ENCODE measurements at places on chromosomes 2 and 18.

GRCh38 chr2:168536925-168537466 lies 80.9 kb downstream of the CERS6 start:
- DNase-seq, result no peak

- no peak for DNase-seq
Measured at GRCh38 chr2:237160271-237160919, 74.7 kb downstream of the COPS8 start.

DNA sequence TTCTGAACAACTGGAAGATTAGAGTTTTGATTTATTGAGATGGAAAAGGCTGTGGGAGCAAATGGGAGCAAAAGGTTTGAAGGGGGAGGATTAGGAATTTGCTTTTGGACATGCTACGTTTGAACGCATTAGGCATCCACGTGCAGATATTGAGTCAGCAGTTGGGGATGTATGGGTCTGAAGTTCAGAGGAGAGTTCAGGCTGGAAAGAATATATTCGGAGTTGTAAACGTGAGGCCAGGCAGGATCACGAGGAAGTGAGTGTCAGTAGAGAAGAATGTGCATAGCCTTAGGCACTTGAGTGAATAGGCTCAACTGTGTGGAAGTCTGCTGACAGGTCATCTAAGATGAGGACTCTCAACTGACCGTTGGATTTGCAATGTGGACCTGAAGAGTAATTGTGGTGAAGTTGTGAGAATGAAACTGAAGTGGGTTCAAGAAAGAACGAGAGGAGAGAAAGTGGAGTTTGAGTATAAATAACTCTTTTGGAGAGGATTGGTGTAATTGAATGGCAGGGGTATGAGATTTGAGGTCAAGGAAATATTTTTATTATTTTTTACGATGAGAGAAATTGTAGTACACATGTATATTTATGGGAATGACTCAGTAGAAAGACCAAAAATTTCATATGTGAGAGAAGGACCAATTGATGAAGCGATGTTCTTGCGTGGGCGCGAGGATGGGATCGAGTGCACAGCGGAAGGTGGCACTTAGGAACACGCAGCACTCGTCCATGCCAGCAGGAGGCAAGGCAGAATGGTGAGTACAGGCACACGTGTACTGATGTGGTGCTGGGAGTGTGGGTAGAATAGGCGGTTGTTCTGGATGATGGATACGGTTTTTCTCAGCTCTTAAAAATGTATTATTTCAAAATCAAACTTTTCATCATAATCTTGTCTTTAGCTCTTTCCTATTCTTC lies 40.5 kb upstream of the POLE4 start:
- DNase-seq, result peak; percentile 88

DNA sequence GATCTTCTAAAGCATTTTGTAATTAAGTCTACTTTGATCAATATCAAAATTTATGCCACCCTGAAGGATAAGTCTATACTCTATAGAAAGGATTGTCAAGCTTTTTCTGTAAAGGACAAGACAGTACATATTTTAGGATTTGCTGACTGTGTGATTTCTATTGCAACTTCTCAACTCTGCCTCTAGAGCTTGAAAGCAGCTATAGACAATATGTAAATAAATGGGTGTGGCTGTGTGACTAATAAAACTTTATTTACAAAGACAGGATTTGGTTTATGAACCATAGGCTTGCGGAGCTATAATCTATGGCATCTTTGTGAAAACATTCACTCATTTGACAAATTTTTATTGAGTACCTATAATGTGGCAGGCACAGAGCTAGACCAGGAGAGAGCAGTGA lies 18.4 kb downstream of the UPP2 start:
- no peak for DNase-seq

GRCh38 chr2:58876126-58876525 lies 635.0 kb upstream of the FANCL start:
- no peak for DNase-seq

DNA sequence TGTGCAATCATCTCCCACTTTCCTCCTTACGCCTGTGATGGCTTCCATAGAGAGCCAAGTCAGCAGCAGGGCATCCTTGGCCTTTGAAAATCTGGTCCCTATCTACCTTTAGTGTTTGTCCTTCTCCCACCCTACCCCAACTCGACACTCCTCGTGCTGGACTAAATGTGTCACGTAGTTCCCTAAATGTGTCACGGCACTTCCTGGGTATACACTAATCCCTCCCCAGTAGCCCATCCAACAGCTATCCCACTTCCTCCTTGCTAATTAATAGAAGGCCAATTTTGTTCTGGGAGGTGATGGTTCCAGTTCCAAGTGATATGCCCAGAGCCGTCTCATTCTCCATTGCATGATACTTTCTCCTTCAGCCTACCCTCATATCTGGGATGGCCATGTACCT lies 36.5 kb upstream of the ZFP36L2 start:
- DNase-seq, result no peak

GRCh38 chr2:213147538-213147937 lies 3.9 kb downstream of the IKZF2 start:
- no peak for DNase-seq

DNA sequence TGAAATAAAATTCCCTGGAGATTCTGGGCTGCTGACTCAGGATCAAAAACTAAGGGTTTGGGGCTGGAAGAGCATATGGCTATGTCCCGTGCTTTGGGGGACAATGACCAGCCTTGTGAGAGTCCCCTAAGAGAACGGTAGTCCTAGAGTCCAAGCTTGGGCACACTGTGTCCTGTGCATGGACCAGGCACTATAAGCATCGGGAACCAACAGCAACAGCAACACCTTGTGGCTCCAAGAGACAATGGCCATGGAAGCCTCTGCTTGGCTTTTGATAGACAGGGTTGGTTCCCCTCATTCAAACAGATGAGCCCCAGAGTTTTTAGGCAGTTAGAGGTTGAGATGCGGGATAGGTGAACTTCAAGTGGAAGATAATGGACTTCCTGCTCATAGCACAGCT lies 294.4 kb upstream of the CHAC2 start:
- no peak for DNase-seq

DNA sequence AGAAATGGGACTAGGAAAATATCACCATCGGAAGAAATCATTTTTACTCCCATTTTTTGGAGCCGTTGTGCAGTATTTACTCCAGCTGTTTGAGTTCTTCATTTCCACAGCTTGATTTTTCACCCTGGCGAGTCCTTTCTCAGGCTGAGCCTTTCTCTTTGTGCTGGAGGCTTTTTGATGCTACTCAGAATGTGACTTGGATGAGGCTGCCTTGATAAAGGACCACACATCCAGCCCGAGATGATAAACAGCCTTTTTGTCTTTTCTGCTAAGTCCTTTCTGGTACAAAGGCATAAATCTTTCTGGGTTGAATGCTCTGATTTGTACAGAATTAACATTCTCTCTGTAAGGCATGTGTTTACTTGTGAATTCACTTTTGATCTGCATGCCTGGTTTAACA lies 17.6 kb upstream of the CTDP1 start:
- DNase-seq, result no peak

DNA sequence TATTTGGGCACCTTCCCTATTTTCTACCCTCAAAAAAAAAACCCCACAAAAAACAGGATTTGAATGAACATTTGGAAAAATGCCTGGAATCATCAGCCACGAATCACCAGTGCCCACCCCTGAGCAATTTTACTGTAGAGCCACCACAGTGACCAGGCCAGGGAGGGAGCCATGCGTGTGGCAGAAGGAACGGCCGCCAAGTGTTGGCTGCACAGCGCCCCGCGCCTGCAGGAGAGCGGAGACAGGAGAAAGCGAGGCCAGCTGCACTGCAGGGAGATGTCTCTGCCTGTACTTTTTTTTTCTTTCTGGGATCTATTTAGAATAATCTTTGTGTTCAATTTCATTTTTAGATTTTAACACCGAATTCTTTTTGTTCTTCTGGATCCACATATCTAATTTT lies 269.3 kb upstream of the RAB12 start:
- no peak for DNase-seq

- DNase-seq, result no peak
Measured at GRCh38 chr2:136027112-136027511, 41.7 kb upstream of the DARS1 start.

DNA sequence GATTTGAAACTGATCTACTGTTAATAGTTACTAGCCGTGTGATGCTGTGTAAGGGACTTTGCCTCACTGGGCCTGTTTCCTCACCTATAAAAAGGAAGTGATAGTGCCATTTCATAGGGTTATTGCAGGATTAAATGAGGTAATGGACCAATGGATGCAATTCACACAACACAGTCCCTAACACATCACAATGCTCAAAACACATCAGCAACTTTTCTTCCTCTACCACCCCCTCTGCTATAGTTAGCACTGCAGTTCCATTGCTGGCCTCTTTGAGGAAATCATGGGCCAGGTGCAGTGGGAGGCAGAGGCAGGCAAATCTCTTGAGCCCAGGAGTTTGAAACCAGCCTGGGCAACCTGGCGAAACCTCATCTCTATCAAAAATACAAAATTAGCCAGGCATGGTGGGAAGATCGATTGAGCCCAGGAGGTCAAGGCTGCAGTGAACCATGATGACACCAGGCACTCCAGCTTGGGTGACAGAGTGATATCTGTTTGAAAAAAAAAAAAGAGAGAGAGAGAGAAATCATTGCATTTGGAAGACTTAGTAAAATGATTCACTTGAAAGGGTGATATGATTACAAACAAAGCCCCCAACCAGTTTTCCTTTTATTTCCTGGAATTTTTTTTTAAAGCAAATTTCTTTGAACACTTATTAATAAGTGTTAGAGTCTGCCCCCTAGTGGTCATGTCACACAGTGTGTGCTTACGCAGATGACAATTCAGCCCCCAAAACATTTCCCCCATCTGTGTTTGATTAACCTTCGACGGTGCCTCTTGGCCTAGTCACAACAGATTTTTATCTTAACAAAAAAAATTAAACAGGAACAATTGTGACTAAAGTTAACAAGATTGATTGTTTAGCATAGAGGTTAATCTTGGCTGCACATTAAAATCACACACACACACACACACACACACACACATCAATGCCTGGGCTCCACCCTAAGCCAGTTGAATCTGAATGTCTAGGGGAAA lies 88.6 kb upstream of the BCL11A start:
- peak; percentile 38 for DNase-seq

- DNase-seq, result peak; percentile 33
Measured at GRCh38 chr18:80171054-80171872, 62.2 kb downstream of the ADNP2 start.

Measured in RWPE1 (cell line).